ENCODE measurements at places on chromosomes 13 and 19. TPM values are rescaled to one million over a fixed set of nuclear protein-coding genes. Genes with fewer than 3 reads are reported as not detected.

GRCh38 chr13:49533591-49534269, 38.0 kb downstream of the PHF11 start:
- no peak for DNase-seq

GRCh38 chr13:77702366-77702765, 4.9 kb downstream of the SLAIN1 start:
- no peak for DNase-seq

The SLC10A2 gene
- polyA plus RNA-seq: 0.52 TPM

The JSRP1 gene
- not detected for polyA plus RNA-seq

- DNase-seq: no peak
These were observed at the start of gene S1PR4 for GRCh38 chr19:3178377-3178972. TSS of gene S1PR4 (plus strand) at chr19:3178769. CDS start at chr19:3178793, 24 bp downstream.

The SOHLH2 gene
- polyA plus RNA-seq: not detected
